ENCODE measurements at places on chromosomes 16 and 17. TPM values are rescaled to one million over a fixed set of nuclear protein-coding genes. Genes with fewer than 3 reads are reported as not detected.
A peak's percentile ranks its signal among the peaks of the same experiment; 100 is the strongest.

DNA sequence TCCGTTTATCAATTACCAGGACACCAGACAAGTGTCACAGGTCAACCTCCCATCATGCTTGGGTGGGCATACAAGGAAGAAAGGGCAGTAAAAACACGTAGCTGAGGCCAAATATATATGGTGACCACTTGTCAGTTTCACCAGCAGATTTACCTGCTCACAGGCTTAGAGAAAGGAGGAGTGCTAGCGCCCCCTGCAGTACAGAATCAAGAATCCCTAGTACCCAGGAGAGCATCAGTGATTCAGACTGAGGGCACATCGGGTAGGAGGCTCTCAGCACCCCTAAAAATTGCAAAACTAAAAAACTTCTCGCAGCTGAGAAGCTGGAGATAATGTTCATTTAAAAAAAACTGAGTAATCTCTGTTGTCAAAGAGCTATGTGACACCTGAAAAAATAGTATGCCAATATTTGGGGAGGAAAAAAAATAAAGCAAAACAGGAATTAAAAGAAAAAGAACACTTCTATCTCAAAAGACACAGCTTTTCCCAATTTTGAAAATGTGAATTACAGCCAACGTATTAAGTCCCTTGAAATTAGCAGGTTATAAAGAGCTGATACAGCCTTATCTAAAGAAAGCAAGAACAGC is 21.2 kb upstream of the MON1B start:
- DNase-seq, result no peak

GRCh38 chr17:81815646-81815986 is 11.7 kb downstream of the GCGR start:
- no peak for DNase-seq

- no peak for DNase-seq
Observed at GRCh38 chr17:1221209-1221608, 41.4 kb upstream of the ABR start.

DNA sequence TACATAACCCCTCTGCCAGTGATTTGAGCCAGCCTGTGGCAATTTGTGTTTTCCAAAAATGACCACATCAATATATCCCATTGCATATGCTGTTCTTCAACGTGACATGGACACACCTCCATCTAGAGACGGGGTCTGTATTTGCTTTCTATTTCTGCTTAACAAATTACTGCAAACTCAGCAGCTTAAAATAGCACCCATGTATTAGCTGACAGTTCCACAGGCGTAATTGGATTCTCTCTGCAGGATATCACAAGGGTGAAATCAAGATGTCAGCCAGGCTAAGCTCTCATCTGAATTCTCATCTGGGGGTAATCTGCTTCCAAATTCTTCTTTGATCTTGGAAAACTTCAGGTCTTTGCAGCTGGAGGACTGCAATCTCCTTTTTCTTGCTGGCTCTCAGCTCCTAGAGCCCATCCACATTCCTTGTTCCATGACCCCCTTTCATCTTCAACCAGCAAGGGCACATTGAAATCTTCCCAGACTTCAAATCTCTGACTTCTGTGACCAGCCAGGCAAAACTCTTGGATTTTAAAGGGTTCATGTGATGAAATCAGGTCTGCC is 8.2 kb downstream of the KRT9 start:
- no peak for DNase-seq

Gene GPR179
- not detected for total RNA-seq

DNA sequence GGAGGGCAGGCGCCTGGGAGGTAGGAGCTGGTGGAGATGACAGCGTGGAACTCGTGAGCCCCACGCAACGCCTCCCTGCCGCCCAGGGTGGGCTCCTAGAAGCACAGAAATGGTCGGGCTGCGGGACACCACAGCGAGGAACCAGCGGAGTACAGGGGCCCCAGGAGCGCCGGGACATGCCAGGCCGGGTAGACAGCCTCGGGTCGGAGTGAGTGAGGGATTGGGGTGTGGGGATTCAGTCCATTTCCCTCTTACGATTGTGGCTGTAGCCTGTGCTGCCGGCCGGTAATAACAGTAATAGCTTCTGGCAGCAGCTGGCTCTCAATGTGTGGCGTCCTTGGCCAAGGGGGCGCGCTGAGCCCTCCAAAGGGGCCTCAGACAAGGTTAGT is 12.2 kb upstream of the CES3 start:
- DNase-seq, result no peak

GRCh38 chr17:34760931-34761495 is 181.6 kb downstream of the TMEM132E start:
- DNase-seq, result no peak

- no peak for DNase-seq
Observed at GRCh38 chr17:67076290-67076689, 31.9 kb downstream of the CACNG1 start.

GRCh38 chr17:57868007-57868909 is 18.4 kb upstream of the MRPS23 start:
- peak; percentile 47 for DNase-seq

- DNase-seq, result no peak
Observed at GRCh38 chr17:80832266-80832676, 159.4 kb upstream of the CHMP6 start.

Gene ERBB2
- total RNA-seq, result 7.0 TPM

DNA sequence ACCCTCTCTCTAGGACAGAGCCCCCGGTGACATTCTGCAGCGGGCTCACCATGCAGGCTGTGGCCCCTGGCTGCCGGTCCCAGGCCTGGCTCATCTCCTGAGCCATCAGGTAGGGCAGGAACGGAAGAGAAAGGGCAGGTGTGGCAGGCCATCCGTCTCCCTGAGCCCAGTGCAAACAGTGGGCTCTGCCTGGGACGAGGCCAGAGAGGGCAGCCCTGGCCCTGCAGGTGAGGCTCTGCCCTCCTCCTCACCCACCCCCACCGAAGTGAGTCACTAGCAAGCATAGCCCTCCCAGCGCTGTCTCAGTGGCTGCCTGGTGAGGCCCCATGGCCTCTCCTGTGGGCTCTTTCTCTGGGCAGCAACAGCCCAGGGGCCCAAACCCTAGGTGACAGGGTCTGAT is 14.5 kb downstream of the OTOP3 start:
- no peak for DNase-seq

Gene TMED6
- total RNA-seq, result 0.48 TPM

DNA sequence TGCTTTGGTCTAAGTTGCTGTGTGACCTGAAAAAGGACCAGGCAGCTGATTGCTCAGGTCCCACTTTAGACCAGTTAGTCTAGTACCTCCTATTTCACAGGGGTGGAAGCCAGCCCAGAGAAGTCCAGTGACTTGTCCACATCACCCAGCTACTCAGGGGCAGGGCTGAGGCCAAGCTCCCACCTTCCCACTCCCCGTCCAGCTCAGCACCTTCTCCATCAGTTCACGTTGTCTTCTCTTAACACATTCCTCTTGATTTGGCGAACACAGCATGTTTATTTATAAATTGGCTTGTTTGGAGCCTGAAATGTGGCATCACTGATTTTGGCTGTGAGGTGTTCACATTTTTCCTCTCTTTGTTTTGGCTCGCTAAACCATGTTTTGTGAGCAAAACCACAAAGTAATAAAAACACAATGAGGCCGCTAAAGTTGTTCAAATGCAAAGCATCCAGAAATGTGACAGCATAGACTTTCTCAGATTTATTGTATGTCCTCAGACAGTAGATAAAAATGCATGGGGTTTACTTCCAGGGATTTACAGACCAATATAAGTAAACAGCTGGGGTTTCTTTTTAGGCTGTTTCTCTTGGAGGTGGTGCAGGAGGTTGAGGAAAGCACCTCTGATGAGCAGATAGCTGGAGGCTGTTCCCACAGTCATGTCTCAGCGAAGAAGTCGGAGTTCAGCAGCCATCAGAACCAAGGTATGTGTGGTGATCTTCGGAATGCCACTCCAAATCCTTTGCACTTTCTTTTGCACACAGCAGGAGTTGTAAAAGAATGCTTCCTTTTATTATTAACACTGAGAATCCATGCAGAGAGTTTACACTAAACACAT is 88.4 kb downstream of the PLXDC1 start:
- no peak for DNase-seq

All from GM12878 (cell line).